A673 (cell line): ENCODE measurements at places on chromosomes 4 and X.

- peak; percentile 80 for DNase-seq
Observed at GRCh38 chrX:115650916-115651315, 89.9 kb downstream of the PLS3 start.

GRCh38 chr4:169367826-169368225, 97.1 kb upstream of the SH3RF1 start:
- DNase-seq: no peak

- peak; percentile 76 for DNase-seq
Observed at GRCh38 chr4:38062088-38062775, 102.0 kb downstream of the PTTG2 start.

DNA sequence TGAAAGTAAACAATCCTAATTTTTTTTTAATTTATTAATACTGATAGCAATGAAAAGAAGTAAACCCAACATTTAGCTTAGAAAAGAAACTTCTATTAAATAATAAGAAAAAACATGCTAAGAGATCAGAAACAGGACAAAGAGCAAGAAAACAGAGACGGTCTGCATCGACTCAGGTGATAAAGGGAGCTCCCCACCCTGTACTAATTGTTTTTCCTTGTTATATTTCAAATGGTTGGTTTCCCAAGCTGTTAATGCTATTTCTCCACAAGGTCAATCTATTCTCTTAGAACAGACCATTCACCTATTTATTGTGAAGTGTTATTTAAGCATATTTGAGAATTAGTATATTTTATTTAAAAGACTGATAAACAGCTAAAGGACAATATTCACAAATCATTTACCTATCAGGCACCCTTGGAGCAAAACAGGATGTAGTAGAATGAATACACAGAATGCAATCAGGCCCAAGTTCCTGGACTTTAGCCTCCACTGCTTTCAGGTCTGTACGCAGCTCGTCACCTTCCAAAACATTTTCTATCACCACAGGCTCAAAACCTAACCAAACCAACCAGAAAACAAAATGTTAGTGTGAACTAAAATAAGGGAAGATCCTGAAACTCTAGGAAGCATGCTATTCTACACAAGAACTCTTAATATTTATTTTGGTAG, 5.5 kb downstream of the SEPSECS start:
- no peak for DNase-seq
